Activated T-cell treated with anti-CD3 and anti-CD28 coated beads for 48 hours (primary cell): ENCODE measurements at places on chromosomes 1 and 21.

GRCh38 chr21:28633839-28634555 lies 358.7 kb downstream of the LTN1 start:
- peak; percentile 2 for DNase-seq

- peak; percentile 25 for DNase-seq
These were observed at the start of gene PCP4 for GRCh38 chr21:39867198-39867650. Gene PCP4, plus strand, starts transcription at chr21:39867438. Its CDS starts 64 bp downstream, at chr21:39867502.

- no peak for DNase-seq
These were observed 10.5 kb upstream of the TMEM61 start for GRCh38 chr1:54969879-54970278.

GRCh38 chr1:160366731-160367515 lies at the start of gene NHLH1:
Gene NHLH1, plus strand, starts transcription at chr1:160367071. Its CDS starts 3,661 bp downstream, at chr1:160370732.
- no peak for DNase-seq

DNA sequence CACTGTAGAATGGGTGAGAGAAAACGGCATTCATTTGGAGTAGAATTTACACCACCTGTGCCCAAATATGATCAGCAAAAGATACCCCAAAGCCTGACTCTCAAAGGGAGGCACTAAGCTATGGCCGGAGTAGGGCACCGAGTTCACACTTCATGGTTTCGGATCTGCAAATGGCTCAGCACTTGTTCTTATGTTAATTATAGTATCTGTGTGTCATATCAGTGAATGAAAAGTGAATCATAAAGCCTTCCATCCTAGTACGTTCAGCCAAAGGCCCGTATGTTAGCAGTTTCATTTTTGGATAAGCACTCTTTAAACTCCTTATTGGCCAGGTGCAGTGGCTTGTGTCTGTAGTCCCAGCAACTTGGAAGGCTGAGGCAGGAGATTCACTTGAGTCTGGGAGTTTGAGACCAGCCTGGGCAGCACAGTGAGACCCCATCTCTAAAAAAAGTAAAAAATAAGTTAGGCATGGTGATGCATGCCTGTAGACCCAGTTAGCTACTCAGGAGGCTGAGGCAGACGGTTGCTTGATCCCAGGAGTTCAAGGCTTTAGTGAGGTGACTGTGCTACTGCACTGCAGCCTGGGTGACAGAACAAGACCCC lies 4.9 kb upstream of the CORT start:
- no peak for DNase-seq

- DNase-seq: no peak
These were observed 3.0 kb upstream of the ID3 start for GRCh38 chr1:23562137-23562876.

DNA sequence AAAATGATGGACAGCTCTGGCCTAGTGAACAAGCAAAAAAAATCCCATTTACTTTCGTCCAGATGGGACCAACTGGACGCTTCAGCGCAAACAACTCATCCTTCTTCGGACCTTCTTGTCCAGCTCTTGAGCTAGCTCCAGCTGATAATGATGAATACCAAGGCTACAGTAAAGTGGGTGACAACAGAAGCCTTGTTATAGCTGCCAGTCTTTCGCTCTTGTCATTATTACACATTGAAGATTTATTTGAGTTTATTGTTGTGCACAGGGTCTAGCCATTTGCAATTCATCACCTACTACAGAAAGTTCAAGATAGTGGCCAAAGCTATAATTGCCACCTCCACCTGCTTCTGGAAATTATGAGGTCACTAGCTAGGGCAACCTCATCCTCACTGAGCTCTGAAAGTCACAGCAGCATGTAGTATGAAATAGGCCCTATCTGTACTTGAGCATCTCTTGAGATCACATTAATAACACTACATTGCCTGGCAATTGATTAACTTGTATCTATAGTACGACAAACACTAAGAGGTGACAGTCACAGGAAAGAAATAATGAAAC lies 76.9 kb downstream of the GPATCH2 start:
- DNase-seq: no peak

GRCh38 chr1:169100651-169101088 lies 5.8 kb upstream of the ATP1B1 start:
- no peak for DNase-seq

GRCh38 chr1:27430903-27431600 lies 38.6 kb downstream of the GPR3 start:
- no peak for DNase-seq

DNA sequence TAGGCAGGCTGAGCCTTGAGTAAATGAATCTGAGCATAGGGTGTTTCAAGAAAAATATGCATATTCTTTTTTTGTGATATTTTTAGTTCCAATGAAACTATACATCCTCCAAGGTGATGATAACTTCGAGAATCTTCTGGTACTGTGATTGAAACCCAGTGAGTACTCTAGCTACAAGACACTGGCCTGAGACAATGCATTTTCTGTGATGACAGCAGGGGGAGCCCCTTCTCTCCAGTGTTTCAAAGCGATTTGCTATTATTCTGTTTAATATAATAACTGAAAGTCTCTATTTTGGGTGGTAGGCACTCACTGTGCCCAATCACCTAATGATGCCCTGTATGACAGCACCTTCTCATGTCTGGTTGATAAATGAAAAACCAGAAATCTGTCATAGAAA lies 12.1 kb downstream of the IRF2BP2 start:
- DNase-seq: no peak

GRCh38 chr1:214422137-214422671 lies 129.2 kb downstream of the PTPN14 start:
- DNase-seq: no peak

DNA sequence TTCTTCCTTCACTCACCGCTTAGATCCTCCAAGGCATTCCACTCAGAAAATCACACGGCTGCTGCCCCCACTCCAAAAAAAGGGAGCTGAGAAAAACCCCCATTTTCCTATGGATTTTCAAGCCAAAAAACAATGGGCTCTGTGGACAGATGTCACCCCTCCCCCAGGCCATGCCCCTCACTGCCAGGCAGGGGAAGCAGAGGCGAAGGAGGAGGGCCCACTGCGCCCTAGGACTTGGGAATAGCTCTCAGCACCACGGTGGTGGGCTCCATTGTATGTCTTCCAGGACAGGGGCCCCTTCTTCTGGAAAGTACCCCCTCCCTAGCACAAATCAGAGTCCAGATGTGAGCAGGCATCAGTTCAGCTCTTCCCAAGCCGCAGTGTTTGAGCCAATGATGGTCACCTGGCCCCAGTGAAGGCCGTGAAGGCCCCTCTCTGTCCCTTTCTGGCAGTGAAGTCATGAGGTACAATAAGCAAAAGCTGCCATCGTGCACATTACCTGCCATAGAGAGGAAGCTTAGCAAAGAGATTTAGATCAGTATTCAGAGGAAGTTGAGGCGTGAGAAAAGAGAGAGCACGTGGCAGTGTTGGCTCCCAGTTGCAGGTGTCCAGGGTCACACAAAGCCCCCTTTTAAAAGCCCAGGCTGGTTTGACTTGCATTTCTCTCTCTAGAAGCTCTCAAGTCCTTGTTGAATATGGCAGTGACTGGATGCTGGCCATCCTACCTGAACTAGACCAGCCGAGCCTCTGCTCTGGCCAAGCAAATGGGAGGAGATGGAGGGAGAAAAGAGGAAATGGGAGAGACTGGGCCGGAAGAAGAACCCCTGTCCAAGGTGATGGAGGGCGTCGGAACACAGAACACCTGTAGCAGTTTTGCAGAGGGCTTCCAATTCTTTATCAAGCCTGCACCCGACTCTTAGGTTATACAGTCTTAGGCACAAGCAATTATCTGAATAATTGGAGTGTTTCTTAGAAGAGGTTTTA lies 149.0 kb downstream of the TOMM20 start:
- no peak for DNase-seq

- no peak for DNase-seq
These were observed 48.1 kb downstream of the NGF start for GRCh38 chr1:115289940-115290339.

DNA sequence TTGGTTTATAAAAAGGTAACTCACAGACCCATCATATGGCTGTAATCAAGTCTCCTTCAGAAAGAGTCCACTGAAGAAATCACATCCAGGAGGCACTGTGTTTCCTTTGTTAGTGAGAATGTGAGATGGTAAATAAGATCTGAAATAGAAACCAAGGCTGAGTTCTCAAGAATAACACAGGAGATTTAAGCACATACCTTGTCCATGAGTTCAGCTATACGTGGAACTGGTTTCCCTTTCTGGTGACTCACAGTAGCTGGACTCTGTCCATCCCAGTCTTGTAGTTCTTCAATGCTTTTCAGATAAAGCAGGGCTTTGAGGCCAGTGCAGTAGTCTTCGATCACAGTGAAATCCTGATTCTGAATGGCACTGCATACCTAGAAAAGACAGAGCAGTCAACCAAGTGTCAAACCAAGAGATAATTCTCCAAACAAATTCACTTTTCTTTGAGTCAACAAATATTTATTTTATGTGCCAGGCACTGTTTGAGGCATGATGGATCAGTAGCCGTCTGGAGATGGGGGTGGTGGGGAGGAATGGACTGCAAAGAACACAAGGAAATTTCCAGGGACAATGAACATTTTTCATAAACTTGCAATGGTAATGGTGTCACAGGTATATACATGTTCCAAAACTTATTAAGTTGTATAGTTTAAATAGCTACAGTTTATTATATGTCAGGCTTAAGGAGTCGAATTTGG lies 471.4 kb downstream of the PTBP2 start:
- DNase-seq: no peak

- DNase-seq: no peak
These were observed 92.8 kb downstream of the PIK3R3 start for GRCh38 chr1:46039571-46040052.

GRCh38 chr1:34645109-34645688 lies 109.6 kb upstream of the GJB5 start:
- no peak for DNase-seq

DNA sequence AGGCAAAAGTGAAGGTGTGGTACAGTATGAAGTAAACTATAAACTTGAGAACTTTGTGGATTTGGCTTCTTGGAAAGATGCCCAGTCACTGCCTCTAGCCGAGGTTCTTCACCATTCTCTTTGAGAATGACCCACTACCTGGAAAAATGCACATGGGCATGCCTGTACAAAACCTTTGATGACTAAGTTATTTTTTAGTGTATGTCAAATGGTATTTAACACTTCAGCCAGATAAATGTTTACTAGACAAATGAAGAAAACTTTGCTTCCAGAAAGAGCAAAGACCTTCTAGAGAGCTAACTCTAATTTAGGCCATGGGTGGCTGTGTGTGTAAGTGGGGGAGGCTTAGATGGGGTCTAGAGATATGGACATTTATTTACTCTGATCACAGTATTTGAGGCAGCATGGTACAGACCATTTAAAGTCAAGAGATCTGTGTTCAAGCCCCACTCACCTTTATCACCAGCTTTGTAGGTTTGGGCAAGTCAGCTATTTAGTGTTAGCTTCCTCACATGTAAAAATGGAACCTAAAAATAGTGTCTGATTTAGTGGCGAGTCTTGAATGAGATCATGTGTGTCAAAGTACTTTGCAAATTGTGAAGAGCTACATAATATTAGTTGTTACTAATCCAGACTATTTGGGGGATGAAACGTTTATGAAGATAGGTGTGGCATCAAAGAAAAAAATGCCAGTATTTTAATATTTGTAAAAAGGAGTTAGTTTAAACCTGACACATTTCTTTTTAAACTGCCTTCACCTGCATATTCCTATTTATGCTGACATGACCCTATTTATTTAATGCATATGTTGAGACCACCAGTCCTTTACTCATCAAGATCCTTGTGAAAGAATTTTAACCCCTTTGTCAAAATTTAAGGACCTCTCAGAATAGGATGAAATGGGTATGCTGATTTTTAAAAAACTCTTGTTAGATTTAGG lies 20.2 kb downstream of the NFYC start:
- DNase-seq: no peak

DNA sequence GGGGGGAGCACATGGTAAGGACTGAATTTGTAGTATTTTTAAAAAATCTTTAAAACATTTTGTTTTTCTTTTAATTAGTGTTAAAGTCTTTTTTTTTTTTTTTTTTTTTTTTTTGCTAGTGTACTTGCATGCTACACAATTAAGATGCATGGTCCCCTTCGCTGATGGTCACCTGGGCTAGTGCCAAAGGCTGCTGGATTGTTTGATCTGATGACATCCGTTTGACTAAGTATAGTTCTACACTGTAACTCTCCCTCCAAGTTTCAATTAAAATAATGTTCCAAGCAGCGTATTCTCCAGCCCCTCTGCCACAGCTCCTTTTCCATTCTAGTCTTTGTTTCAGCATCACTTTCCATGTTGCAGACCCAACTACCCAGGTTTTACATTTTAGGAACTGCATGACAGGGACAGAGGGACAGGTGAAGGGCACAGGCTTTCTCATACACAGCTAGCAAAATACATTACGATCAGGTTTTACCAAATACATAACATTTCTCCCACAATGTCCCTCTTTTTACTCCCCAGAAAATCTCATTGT lies 852 bp upstream of the RAVER2 start:
- DNase-seq: no peak

DNA sequence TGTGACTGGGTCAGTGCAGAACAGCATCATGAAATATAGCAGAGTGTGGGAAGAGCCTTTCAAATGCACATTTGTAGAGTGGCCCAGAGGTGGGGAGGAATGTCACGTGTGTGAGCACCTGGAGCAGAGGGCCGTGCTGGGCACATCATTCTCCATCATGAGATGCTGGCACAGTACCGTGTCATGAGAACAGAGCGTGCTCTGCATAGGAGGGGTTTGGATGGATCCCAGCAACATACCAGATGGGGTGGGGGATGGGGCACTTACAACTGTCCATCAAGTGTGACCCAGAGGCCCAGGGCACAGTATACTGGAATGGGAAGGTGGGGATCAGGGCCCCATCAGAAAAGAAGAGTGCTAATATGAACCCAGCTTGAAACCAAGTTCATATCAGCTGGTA lies 182.0 kb downstream of the LMX1A start:
- DNase-seq: no peak

- no peak for DNase-seq
These were observed 59.5 kb upstream of the KCNA3 start for GRCh38 chr1:110734133-110734680.

DNA sequence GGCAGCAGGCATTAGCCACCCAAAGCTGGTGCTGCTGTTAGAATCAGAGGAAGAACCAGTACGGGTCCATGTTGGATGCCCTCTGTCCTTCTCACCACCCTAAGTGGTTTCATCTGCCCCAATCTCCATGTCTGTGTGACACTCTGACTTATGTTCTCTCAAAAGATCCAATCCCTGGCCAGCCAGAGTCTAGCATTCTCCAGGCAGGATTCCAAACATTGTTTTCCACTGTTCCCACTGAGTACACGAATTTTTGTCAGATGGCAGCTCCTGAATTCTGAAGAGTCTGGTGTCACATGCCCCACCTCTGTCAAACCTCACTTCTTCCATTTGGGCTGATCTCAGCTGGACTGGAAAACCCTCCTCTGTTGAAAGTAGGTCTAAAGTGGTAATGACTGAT lies 166.0 kb downstream of the DISC1 start:
- DNase-seq: no peak

DNA sequence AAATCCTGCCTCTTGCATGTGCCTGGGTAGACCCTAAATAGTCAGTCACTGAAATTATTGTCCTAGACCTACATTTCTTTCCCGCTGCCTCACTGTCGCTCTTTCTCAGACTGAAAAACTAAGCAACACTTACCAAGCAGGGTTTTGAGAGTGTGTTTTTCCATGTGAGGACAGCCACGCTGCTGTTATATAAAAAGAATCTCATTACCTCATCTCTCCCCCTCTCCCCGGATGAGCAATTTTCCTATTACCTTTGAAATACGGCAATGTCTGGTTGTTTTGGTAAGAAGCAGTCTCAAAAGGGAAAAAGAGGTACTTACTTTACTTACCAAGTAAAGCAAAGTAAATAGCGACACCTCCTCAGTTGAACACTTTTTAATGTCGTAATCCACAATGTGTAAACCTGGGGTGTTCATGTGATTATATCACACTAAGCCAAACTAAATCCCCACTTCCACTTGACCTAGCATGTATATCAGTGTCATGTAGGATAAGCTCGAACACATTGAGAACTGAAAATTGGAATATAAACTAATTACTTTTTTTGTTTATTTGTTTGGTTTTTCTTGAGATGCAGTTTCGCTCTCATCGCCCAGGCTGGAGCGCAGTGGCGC lies 12.2 kb upstream of the VN1R5 start:
- no peak for DNase-seq
